Caco-2 (cell line): ENCODE measurements at places on chromosomes 2 and 18.

GRCh38 chr2:46521215-46521683 lies 41.9 kb downstream of the TMEM247 start:
- no peaks in the 10 kb centered on the region for H3K27me3 ChIP-seq
- no peak overlapping the region for H3K4me3 ChIP-seq
- H3K27ac ChIP-seq = no peak overlapping the region
- H3K36me3 ChIP-seq = no peaks in the 10 kb centered on the region
- no peak for DNase-seq
- no peaks in the 10 kb centered on the region for H3K4me1 ChIP-seq

- H3K27ac ChIP-seq = no peak overlapping the region
- DNase-seq = no peak
- no peak overlapping the region for H3K4me3 ChIP-seq
Measured at GRCh38 chr2:209499069-209499468, 75.2 kb downstream of the MAP2 start.

DNA sequence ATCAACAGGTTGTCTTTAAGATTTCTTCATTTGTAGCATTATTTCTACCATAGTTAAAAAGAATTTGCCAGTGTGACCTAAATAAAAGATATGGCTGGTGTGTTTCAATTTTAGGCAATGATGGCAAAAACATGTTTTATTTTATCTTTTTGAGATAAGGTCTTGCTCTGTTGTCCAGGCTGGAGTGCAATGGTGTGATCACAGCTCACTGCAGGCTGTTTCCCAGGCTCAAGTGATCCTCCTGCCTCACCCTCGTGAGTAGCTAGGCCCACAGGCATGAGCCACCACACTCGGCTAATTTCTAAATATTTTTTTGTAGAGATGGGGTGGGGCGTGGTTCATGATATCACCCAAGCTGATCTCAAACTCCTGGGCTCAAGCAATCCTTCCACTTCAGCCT lies 47.0 kb upstream of the COBLL1 start:
- DNase-seq = no peak
- peaks cover 9% of the 10 kb centered on the region for H3K4me1 ChIP-seq
- no peak overlapping the region for H3K4me3 ChIP-seq

DNA sequence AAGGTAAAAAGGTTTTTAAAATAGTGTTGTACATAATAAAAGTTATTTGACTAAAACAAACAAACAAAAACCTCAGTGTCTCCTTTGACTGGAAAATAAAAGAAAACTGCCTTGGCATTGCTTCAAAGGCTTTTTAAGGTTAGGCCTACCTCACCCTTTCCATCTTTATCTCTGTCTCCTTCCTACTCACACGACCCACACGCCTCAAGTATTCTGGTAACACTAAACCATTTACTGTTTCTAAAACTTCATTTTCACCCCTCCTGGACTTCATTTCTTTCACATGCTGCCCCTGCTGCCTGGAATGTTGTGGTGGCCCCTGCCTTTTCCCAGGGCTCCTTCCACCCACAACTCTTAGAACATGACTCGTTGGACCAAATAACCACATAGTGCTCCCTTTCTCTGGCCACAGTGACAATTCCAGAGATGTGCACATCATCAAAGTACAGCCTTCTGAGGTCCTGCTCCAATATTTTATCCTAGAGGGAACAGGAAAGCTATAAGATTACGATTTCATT lies 54.0 kb downstream of the ERBB4 start:
- H3K4me1 ChIP-seq = no peaks in the 10 kb centered on the region
- H3K36me3 ChIP-seq = no peaks in the 10 kb centered on the region
- H3K4me3 ChIP-seq = no peak overlapping the region
- no peak for DNase-seq

- no peak overlapping the region for H3K27ac ChIP-seq
- no peaks in the 10 kb centered on the region for H3K36me3 ChIP-seq
- DNase-seq = no peak
Measured at GRCh38 chr18:58813105-58813504, 51.6 kb upstream of the ZNF532 start.

DNA sequence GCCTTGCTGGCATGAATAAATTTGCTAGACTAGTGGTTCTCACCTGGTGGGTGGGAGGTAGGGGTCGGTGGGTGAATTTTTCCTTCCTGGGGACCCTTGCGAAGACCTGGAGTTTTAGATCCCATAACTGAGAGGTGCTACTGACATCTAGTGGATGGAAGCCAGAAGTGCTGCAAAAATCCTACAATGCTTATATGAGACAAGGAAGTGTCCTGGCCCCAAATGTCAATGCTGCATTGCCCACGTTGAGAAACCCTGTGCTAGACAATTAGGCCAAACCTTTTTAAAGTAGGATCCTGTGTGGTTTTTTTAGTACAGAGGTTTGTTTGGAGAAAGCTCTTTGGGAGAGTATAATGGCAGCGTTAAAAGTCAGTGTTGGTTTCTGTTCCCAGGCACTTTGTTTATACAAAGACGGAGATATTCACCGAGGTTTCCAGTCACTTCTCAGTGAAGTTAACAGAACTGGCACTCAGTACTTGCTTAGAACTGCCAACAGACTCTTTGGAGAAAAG lies 9.6 kb downstream of the SERPINB8 start:
- DNase-seq = peak; percentile 47
- H3K4me1 ChIP-seq = no peaks in the 10 kb centered on the region
- no peaks in the 10 kb centered on the region for H3K36me3 ChIP-seq
- H3K27me3 ChIP-seq = no peaks in the 10 kb centered on the region

DNA sequence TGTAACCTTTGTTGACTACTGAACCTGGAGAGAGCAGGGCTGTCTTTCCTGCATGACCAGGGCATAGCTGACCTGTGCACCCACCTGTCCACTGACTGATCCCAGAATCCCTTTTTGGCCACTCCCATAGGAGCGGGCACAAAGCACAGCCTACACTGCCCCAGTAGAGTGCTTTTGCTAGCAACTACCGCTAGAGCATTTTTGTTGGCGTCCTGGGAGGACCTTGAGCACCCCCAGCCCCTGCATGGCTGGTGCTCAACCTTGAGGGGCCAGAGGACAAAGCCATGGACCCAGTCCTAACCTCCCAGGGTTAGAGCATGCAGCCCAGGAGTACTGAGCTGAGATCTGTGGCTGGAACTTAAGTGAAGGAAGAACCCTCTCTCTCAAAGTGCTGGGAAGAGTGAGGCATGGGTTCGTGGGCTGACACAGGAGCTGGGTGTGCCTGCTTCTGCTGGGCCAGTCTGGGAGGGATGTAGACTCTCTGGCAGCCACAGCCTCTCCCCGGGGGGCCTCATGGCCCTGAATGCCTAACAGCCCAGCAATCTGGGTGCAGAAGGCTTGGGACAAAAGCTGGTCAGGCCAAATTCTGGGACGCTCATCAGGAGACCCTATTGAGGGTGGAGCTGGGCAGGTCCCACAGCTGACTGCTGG lies 140.0 kb downstream of the GALNT1 start:
- H3K27me3 ChIP-seq = no peaks in the 10 kb centered on the region
- no peak overlapping the region for H3K4me3 ChIP-seq
- DNase-seq = no peak
- no peak overlapping the region for H3K27ac ChIP-seq
- H3K4me1 ChIP-seq = no peaks in the 10 kb centered on the region

DNA sequence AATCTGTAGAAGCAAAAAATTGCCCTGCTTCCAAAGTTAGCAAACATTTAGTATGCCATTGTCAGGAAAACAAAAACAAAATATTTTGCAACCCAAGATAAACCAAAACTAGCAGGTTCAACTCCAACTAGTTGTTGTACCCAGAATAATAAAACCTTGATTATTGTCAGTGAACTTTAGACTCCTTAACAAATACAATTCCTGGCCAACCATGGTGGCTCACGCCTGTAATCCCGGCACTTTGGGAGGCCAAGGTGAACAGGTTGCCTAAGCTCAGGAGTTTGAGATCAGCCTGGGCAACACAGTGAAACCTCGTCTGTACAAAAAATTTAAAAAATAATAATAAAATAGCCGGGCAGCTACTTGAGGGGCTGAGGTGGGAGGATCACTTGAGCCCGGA lies 87.5 kb upstream of the MSH2 start:
- no peak for DNase-seq
- H3K4me1 ChIP-seq = peaks cover 44% of the 10 kb centered on the region
- H3K27me3 ChIP-seq = no peaks in the 10 kb centered on the region
- H3K36me3 ChIP-seq = no peaks in the 10 kb centered on the region
- H3K4me3 ChIP-seq = no peak overlapping the region
